Suprapubic skin (tissue), 4 donors: ENCODE measurements at places on chromosomes 11 and 22. TPM values are rescaled to one million over a fixed set of nuclear protein-coding genes. Genes with fewer than 3 reads are reported as not detected.

OR8G5 gene
- not detected for total RNA-seq

POU2AF2 gene
- total RNA-seq: not detected

LMO2 gene
- total RNA-seq: 11.1 TPM

MRPL23 gene
- total RNA-seq: 76.9 TPM

APOL5 gene
- total RNA-seq: not detected

RAB38 gene
- total RNA-seq: 51.6 TPM

GP1BB gene
- 15.7 TPM for total RNA-seq

IGSF9B gene
- total RNA-seq: 15.0 TPM

MOGAT2 gene
- 5.2 TPM for total RNA-seq

PLAAT4 gene
- 3.3 TPM for total RNA-seq

FGF4 gene
- not detected for total RNA-seq

IFITM10 gene
- 7.6 TPM for total RNA-seq

AIFM3 gene
- total RNA-seq: not detected

DDIAS gene
- 5.1 TPM for total RNA-seq

NAALAD2 gene
- not detected for total RNA-seq

YPEL4 gene
- 1.7 TPM for total RNA-seq

PAK1 gene
- total RNA-seq: 25.3 TPM

GNG3 gene
- total RNA-seq: not detected

OTOG gene
- not detected for total RNA-seq

RFPL2 gene
- not detected for total RNA-seq

C11orf87 gene
- not detected for total RNA-seq

TANGO2 gene
- 23.1 TPM for total RNA-seq

GPHA2 gene
- total RNA-seq: not detected

MISFA gene
- total RNA-seq: not detected

NAP1L4 gene
- total RNA-seq: 150 TPM

SHISAL1 gene
- 0.26 TPM for total RNA-seq

CCDC88B gene
- total RNA-seq: 3.7 TPM

SCGB2A2 gene
- 737 TPM for total RNA-seq

RTN4R gene
- total RNA-seq: 9.5 TPM

RIC3 gene
- total RNA-seq: 43.1 TPM

SVIP gene
- total RNA-seq: 6.8 TPM

MUC2 gene
- 0.08 TPM for total RNA-seq

KLHDC7B gene
- not detected for total RNA-seq
